ENCODE measurements at places on chromosomes 16 and 17.

DNA sequence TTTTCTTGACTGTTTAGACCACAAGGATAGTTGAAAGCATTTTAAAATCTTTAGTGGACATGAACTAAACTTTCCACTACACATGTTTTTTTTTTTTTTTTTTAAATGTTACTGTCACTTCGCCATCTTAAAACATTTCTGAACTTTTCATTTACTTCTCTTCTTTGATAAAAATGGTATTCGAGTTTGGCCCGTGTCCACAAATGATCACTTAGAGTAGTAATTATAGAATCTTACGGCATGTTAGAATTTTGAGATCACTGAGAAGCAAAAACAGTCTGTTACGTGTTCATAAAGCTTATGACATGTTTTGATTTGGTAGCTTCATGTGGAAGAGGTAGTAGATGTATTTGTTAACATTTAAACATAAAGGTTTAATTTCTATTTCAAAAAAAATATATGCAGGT, 1.1 kb downstream of the NSRP1 start:
- DNase-seq = no peak

DNA sequence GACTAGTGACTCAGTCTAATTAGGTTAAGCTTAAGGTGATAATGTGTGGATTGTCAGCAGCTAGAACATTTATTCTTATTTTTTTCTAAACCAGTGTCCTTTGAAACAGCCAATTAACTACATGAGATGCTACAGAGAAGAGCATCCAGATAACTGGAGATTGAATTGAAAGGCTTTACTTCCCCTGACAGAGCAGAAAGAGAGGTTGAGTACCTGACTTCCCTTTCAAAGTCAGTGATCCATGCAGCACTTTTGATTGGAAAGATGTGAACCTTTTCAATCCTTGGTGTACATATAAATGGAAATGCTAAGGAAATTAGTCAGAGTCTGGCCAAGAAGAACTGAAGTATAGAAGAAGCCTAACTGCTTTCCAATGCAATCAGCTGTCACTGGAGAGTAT, 653.8 kb downstream of the CDH8 start:
- no peak for DNase-seq

GRCh38 chr17:50855708-50856330, 10.3 kb downstream of the TOB1 start:
- no peak for DNase-seq

DNA sequence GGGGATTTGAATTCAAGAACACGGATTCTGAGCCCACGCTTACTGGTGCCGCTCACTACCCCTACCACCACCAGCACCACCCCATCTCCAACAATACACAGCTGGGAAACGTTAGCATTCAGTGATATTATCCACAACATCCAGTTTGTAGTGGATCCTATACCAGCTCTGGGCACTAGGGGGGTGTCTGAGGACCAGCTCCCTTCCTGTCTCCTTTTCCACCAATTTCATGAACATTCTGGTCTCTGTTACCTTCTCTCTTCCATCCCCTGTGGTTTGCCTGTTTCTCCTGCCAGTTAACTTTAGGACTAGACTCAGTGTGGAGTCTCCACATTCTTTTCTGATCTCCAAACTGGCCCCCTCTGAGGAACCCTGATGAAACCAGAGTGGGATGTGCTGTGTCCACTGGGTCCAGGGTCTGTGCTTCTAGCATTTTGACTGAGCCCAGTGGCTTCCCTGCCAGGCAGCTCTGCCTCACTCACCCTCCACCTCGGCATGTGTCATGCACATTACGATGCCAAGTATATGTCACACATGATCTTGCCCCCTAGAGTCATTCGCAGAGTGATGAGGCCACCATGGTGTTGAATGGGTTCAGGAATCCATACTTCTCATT, 187.0 kb upstream of the CDH13 start:
- no peak for DNase-seq

GRCh38 chr16:72042157-72042660, 12.1 kb upstream of the HP start:
- DNase-seq = no peak

DNA sequence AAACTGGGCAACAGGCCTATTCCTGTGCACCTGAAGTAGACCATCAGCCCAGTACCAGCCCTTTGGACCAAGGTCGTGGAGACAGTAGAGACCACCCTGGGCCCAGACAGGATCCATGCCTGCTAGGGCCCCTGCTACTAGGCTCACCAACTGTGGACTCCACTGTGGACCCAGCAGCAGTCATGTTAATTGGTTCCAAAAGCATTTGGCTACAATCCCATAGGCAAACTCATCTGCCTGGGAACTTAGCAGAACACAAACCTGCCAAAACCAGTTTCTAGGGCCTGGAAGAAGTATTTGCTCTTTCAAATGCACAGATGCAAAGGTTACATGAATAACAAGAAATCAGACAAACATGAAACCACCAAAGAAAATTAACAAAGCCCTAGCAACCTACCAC, 53.1 kb downstream of the ACSM2A start:
- no peak for DNase-seq
